Left renal pelvis (tissue), 4 donors: ENCODE measurements at places on chromosomes 16 and 17. TPM values are rescaled to one million over a fixed set of nuclear protein-coding genes. Genes with fewer than 3 reads are reported as not detected.

The MYBBP1A gene
- polyA plus RNA-seq = 50.1 TPM

The EPN2 gene
- polyA plus RNA-seq = 48.5 TPM

The LGALS9 gene
- 17.8 TPM for polyA plus RNA-seq

DNA sequence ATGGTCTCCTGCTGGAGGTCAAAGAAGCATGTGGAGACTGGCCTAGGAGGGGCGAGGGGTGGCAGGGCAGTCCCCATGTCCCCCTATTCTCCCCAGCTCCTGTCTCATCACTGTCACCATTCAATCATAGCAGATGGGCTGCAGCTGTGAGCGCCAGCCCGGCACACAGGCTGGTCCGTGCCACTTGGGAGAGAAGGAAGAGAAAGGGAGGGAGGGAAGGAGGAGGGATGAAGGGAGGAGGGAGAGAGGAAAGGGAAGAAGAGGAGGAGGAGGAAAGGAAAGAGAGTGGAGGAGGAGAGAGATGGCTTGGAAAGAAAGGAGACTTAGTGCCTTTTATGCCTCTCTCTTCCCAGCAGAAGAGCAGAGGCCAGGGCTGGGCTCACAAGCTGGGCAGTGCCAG, 12.4 kb downstream of the NEUROD2 start:
- DNase-seq = no peak

DNA sequence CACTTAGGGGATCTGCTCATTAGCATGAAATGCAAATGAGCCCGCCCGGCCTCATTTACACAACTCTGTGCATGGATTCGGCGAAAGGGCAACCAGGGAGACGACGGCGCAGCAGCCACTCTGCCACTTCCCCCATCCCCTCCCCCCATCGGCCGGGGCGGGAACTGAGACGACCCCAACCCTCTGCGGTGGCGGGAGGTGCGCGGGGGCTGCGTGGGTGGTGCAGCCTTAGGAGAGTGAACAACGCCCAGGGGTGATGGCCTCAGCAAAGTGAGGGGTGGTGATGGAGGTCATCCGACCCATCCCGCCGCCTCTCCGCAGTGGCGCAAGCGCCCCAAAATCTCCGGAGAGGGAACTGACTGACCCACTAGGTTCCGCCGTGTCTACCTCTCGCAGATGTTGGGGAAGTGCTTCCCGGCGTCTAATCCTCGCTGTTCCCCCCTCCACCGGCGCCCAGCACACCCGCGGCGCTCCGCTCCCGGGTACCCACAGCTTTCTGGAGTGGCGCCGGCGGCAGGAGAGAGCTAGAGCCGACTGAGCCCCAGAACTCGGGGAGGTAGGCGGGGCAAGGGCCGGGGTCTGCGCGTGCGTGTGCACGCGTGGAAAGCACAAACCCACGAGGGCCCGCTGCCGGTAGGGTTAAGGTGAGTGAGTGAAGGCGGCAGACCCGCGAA, 1.4 kb upstream of the CACNA1G start:
- no peak for DNase-seq
